Stimulated activated CD4-positive, alpha-beta T cell treated with anti-CD3 and anti-CD28 coated beads, Interleukin-2, amount 100 ng/mL, for 48 hours (primary cell): ENCODE measurements at places on chromosomes 6 and 20.

GRCh38 chr6:70103798-70104197 is 199.1 kb downstream of the COL9A1 start:
- no peak for DNase-seq

DNA sequence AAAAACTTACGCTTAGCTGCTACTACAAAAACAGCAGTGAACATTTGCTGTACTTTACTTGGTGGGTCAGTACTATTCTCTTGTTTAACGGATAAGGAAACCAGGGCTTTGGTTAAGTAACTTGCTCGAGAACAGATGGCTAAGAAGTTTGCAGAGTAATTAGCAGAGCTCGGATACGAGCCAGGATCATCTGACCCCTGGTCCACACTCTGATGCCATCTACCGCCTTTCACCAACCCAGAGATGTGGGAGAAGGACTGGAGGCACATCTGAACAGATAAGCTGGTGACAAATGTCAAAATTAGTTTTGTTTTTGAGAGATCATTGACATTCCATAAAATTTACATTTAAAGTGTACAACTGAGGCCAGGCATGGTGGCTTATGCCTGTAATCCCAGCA is 18.9 kb upstream of the RPL7L1 start:
- DNase-seq = no peak

DNA sequence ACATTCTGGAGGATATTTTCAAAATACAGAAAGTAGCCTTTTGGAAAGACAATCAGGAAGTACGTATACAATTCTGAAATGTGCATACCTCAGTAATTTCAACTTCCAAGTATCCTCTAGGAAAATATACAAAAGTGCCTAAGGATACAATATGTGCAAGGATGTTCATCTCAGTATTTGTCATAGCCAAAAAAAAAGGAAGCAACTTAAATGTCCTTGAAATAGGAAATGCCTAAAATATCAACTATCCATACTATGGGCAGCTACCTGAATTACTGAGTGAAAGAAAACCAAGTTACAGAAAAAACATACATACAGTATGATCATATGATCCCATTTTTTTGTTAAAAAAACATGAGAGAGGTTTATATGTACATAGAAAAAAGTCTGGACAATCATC is 1.5 kb downstream of the PPIL1 start:
- no peak for DNase-seq

DNA sequence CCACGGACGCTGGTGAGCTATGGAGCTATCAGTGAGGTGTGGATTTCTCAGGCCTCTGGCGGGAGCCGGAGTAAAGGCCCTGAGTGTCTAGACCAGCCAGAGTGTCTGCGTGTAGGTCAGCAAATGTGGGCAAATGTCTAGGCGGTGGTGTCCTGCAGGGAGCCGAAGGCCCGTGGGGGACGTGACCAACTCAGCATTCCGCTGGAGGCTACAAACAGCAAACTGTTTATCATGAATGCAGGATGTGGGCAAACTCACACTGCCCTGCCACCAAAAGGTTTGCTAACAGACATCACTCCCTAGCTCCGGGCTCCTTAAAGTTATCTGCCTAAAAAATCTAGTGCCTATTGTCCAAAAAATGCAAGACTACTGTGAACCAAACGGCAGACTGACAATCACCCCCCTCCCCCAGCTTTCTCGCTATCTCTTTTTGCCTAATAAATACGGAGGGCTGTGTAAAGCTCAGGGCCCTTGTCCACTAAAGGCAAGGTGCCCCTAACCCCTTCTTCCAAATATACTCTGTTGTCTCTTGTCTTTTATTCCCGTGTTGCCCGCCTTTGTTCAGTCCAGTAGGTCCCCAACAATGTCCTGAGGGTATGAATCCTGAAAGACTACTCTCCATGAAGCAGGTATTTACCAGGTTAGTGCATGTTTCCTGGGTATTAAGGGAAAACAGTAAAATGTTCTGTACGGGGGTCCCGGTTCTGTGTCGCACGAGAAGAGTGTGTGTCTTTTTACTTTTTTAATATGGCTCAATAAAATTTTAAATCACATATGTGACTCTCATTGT is 29.0 kb upstream of the AFDN start:
- DNase-seq = no peak

DNA sequence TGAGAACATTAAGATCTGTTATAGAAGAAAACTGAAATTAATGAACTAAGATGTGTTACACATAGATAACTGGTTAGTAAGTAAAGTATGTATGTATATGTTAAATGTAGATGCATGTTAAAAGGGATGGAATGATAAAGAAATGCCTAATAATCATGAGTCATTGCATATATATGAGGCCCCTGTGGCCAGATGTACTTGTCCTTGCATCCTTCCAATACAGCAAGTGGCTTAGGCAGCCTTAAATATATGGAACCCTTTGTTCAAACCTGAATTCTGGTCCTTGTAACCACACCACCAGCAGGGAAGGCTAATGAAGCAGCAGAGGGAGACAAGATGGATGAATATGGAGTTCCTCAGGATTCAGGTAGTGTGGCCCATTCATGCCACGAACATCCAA is 9.8 kb upstream of the AKAP7 start:
- no peak for DNase-seq
